ENCODE measurements at places on chromosomes 3 and 15. TPM values are rescaled to one million over a fixed set of nuclear protein-coding genes. Genes with fewer than 3 reads are reported as not detected.

SCAANT1 gene
- 1.7 TPM for total RNA-seq

ACTRT3 gene
- total RNA-seq: 0.99 TPM

NUP210 gene
- total RNA-seq: 0.20 TPM

CALML4 gene
- 1.4 TPM for total RNA-seq

SRP14 gene
- total RNA-seq: 164 TPM

ARL8B gene
- total RNA-seq: 39.0 TPM

CYP1A2 gene
- not detected for total RNA-seq

SLC51A gene
- not detected for total RNA-seq

DNA sequence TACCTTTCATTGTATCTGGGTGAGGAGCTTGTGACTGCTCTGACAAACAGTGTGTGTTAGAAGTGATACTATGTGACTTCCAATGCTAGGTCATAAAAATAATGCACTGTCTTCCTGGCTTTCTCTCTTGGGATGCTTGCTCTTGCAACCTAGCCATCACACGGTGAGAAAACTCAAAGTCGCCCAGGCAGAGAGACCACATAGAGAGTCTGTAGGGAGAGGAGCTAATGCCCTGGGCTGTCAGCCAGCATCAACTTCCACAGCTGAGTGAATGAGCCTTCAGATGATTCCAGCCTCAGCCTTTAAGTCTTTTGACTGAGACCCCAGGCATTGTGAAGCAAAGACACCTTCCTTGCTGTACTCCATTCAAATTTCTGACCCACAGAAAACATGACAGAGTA is 220.6 kb upstream of the SGO1 start:
- DNase-seq: no peak

DNA sequence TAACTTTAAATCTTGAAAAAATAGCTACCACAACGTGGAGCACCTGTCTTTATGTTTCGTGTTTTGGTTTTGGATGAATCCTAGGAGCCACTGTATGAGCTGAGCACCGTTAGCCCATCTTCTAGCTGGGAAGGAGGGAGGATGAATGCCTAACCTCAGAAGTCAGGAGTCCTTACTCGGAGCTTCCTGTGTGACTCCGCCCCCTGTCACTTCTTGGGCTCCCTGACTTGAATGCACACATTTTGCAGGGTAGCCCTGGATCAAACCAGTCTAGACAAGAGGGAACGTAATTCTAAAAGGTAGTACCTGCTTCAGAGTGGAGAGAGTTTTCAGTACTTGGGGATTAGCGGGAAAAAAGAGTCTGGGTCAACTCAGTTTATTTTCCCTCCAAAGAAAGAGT is 5.3 kb downstream of the GABRA5 start:
- DNase-seq: no peak

DNA sequence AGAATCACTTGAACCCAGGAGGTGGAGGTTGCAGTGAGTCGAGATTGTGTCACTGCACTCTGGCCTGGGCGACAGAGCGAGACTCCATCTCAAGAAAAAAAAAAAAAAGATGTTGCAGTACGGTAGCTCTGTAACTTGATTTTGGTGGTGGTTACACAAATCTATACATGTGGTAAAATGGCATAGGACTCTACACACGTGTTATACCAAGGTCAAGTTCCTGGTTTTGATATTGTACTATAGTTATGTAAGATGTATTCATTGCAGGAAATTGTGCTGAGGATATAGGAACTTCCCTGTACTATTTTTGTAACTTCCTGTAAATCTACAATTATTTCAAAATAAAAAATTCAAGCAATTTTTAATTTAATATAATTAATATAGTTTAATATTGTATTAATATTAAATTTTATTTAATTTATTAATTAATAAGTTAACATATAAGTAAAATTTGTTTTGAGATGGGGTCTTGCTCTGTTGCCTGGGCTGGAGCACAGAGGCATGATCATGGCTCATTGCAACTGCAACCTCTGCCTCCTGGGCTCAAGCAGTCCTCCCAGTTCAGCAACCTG is 9.9 kb downstream of the MYD88 start:
- no peak for DNase-seq

DNA sequence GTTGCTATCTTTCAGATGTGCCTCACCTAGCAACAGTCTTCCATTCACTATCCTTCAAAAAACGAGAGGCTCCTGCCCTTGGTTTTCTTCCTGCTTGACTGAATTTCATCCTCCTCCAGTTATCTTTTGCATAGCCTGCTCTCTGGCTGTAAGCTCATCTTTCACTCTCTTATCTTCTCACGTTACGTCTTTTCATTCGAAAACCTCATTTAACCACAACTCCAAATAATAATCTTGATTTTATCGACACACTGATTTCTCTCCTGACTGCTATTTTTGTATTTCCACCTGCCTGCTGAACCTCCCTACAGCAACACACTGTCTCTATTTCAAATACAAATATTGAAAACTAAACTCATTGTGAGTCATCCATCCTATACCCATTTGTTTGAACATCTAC is 230.7 kb upstream of the TMC3 start:
- DNase-seq: no peak

DNA sequence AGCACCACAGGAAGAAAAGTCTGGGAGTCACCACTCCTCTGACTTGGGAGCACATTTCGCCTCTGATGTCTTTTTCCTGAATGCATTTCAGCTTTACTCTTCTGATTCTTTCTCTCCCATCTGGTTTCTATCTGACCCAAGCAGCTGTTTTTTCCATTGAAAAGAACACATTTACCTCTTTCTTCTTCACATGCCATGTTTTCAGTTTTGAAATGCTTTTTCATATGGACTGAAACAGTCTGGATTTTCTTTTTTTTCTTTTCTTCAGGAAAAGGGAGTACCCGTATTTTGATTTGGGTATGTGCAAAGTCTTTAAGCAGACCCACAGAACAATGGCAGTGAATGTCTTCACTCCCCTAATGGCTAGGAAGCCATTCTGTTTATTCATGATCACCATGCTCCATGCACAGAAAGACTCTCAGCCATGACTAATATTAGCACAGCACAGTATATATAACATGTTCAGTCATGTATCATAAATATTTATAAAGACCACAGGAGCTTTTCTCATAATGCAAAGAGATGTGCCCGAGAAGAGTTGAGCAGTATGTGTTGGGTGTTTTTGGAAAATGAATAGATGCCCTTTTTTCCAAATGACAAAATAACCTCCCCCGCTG is 82.7 kb upstream of the LRIG1 start:
- DNase-seq: no peak

DNA sequence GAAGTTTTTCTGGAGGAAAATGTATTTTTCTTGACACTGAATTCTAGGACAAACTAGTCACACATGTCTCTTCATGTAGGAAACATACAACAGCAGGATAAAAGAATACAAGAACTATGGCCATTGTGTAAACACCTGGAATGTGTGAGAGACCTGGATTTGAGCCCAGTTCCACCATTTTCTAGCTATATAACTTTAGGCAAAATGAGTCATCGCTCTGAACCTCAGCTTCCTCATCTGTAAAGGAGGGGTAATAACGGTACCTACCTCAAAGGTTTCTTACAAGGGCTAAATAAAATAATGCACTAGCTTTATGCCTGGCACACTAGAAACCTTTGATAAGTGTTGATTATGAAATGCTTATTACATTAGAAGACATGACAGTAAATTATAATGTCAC is 57.8 kb downstream of the RIOX2 start:
- DNase-seq: peak; percentile 36

- DNase-seq: no peak
These were observed 14.9 kb upstream of the RFT1 start for GRCh38 chr3:53144862-53145712.

- DNase-seq: no peak
These were observed 156.5 kb downstream of the PDCD6IP start for GRCh38 chr3:33954956-33955355.

DNA sequence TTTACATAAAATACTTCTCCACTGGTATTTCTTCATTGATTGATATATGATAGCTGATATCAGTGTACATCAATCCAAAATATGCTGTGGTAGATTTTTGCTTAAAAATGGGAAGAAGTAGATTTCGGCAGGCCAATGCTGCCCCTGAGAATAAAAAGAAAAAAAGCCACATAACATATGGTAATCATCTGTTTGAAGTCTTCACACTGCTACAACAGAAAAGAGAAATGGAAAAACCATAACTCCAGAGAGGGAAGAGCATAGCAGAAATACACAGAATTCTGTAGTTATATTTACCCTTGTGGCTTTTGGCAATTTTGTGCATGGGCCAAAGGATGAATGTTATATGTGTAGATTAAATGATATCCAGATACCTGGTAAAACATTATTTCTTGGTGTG is 143.1 kb upstream of the KCNMB2 start:
- no peak for DNase-seq

- no peak for DNase-seq
These were observed 292.8 kb downstream of the LPP start for GRCh38 chr3:188446766-188447165.

DNA sequence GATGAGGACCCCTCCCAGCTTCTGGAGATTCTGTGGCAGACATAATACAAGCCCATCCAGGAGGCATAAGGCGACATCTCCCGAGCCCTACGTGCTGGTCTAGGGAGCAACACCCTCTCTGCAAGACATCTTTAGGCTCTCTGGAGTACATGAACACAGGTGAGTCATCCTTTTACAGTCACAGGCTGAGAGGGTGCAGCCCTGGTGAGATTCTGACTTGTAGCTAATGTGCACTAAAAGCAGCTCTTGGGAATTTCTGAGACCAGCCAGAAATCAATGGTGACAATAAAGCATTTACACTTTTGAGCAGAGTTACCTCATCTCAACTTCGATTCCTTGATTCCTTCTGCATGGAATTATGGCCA is 131.1 kb downstream of the XXYLT1 start:
- DNase-seq: no peak

DNA sequence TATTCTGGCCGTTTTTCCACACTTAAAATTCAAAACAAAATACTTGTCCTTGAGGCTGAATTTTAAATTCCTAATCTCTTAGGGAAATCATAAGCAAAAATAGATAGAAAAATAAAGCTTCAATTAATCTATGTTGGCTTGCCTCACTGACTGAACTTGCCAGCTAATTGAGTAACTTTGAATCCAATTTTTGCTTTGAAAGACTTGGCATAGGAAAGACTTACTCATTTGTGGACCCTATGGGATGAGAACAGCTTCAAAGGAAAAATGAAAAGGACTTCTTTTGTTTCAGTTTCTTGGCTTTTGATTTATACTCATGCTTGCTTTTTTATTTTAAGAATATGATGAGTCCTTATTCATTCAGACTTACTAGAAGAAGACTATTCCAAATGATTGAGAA is 370.7 kb upstream of the RARB start:
- DNase-seq: no peak

- DNase-seq: peak; percentile 93
These were observed 16.6 kb downstream of the GP9 start for GRCh38 chr3:129077222-129077621.

DNA sequence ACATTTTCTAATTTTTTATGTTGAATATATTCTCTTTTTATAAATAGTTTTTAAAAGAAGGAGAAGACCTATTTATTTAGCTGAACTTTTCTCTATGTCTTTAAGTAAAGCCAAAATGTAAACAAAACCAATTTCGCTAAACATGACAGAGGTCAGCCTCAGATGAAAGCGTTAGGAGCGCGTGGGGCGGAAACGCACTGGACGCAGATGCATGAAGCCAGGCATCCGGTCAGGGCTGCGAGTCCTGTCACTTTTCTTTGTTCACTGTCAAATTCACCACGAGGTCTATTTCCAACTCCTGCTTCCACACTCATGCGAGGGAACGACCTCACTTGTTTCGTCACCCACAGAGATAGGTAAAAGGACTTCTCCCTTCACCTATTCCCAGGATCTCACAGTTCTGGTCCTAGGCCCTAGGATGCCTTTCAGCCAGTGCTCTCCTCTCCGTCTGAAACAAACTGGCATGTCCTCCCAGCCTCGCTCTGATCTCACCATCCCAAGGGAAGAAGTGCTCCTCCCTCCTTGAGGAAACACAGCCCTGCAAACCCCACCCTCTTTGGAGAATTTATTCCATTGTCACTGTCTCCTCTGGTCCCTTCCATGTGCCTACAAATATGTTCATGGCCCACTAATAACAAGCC is 57.9 kb downstream of the ITGB5 start:
- peak; percentile 13 for DNase-seq

DNA sequence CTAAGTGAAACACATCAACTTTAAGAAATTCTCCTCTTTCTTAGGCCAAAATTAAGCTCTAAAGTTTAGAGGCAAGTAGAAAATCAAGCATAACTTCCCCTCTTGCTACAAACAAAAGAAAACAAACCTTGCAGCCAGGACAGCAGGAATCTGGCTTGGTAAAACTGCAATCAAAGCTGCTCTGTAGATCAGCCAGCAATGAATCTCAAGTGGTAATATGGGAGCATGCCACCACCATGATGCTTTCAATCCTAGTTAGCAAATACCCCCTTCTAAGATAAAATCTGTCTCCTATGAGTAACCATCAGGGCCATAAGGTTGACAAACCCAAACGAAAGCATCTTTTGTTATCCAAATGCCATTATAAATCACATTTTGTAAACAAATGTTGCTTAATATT is 208.3 kb upstream of the PLSCR5 start:
- no peak for DNase-seq

GRCh38 chr3:136730595-136731273 is 21.4 kb downstream of the STAG1 start:
- no peak for DNase-seq

DNA sequence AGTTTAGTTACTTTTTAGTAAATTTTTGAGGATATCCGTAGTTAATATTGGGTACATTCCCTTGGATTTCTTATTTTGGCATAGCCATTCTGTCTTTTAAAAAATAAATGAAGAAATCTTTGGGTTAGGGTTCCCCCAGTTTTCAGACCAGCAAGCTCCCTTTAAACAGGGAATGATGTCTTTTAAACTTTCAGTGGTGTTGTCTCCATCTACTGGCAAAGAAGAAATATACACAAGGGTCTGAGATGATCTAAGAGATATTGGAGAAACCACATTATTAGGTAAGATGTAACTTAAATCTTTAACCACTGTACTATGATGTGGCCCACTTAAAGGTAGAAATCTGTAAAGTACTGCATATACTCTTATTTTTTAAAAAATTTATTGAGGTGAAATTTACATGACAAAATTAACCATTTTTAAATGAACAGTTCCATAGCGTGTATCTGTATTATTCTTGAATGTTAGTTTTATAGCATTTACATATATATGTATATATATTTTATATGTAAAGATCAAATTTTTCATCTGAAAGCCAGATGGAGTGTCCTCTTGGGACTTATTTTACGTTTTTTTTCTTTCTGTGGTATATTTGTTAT is 35.1 kb upstream of the EIF3J start:
- peak; percentile 58 for DNase-seq

- no peak for DNase-seq
These were observed 9.5 kb downstream of the GPR87 start for GRCh38 chr3:151307131-151307530.

- DNase-seq: no peak
These were observed 44.5 kb upstream of the MAGEF1 start for GRCh38 chr3:184756151-184757021.

DNA sequence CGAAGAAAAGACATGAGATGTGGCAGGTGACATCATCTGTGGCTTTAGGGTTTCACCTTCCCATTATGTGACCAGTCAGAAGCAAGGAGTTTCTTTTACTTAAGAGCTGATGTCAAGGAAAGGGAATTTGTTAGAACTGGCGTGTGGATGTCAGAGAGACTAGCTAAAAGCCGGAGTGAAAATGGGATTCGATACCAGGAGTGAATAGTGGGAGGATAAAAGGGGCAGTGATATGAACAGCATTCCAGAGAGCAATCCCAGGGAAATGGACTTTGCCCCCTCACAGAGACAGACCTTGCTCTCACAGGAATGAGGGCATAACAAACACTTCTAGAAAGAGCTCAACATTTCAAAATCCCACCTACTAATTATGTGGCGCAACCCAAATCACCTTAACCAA is 5.9 kb upstream of the FMN1 start:
- DNase-seq: no peak

GRCh38 chr3:125002414-125003368 is 53.1 kb downstream of the HEG1 start:
- no peak for DNase-seq
